ENCODE measurements at places on chromosomes 12 and 14.
A peak's percentile ranks its signal among the peaks of the same experiment; 100 is the strongest.

DNA sequence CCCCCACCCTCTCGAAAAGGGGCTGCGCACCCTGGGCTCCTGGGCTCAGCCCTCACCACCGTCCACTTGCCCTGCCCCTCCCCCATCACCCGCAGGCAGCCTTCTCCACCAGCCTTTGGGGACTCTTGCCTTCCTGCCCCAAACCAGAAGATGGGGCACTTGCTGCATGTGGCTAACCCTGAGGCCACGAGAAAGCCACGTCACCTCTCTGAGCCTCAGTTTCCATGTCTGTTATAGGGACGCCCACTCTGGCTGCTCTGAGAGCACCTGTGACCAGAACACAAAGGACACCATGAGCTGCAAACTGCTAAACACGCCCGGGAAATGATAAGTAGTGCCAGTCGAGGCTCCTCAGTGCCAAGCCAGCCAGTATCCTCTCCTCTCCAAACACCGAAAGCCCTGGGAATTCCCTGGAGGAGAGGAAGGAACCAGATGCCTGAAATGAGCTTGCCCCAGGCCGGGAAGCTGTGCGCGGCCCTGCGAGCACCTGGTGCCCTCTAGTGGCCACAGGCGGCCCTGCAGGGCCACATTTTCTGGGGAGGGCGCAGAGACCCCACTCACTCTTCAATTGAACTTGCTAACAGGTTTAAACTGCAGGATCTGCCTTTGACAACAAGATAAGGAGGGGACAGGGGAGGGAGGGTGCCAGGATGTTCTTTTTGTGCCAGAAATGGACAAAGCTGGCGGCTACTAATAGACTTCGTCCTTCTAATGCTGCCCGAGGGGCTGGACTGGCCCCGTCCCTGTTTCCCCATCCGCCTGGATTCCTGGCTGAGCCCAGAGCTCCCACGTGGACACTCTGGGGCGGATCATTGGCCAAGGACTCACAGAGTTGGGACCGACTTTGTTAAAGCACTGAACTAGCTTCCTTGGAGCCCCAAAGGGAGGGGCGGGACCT is 10.2 kb upstream of the SERPINA9 start:
- DNase-seq, result peak; percentile 11

GRCh38 chr14:64704743-64705380 is 638 bp downstream of the PLEKHG3 start:
- no peak for DNase-seq

- DNase-seq, result no peak
These were observed 150.7 kb downstream of the CAND1 start for GRCh38 chr12:67419810-67420209.

DNA sequence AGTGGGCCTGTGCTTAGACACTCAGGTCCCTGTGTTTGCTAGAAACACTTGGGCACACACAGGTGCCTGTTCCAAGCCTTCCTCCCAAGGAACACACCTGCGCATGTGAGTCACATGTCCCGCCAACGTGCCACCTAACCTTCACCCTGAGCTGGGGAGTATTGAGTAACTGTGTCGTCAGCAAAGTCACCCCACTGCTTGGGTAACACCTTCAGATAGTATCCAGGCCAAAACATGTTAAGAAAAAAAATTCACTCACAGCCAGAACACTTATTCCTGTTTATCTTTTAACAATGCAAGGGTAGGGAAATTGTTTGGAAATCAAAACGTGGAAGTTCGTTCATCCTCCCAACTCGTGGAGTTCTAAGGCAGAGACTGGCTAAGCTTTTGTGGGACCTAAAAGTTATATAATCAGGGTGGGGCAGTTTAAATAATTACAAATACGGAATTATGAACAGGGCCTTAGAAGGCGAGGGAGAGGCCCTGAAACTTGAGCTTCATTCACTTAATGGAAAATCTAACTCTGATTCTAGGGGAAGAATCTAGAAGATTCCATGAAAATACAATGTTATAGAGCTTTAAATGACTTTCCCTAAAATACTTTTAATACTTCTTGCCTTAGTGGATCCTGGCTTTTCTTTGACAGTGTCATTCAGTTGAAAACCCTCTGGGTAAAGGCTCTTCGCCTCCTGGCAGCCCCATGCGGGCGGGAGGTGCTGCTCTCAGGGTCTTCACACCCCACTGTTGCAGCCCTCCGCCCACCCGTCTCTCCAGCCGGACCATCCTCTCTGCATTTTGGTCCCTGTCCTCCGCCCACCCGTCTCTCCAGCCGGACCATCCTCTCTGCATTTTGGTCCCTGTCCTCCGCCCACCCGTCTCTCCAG is 30.3 kb upstream of the ADIPOR2 start:
- DNase-seq, result peak; percentile 40

DNA sequence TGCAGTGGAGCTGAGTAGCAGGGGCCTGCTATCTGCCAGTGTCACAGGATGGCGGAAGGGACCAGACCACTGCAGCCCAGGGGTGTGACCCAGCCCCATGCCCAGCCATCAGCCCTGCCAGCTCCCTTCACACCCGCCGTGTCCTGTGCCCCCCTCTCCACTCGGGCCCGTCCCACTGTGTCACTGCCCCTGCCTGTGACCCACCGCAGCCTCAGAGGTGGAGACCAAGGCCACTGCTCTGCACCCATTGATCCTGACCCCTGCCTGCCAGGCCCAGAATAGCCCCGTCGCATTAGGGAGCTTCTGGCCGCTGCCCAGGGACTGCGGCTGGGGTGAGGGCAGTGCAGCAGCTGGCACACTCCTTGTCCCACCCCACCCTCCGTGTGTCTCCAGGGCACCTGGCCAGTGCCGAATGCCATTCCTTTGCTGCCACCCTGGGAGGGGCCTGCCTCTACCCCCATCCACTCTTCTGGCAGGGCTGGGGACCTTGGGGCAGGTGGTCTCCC is 2.1 kb upstream of the CRIP2 start:
- DNase-seq, result no peak

All from activated gamma-delta T cell treated with Interleukin-2 at 50 U/mL for 16 hours (primary cell).